ENCODE measurements at places on chromosomes 2 and 18.
A peak's percentile ranks its signal among the peaks of the same experiment; 100 is the strongest.

DNA sequence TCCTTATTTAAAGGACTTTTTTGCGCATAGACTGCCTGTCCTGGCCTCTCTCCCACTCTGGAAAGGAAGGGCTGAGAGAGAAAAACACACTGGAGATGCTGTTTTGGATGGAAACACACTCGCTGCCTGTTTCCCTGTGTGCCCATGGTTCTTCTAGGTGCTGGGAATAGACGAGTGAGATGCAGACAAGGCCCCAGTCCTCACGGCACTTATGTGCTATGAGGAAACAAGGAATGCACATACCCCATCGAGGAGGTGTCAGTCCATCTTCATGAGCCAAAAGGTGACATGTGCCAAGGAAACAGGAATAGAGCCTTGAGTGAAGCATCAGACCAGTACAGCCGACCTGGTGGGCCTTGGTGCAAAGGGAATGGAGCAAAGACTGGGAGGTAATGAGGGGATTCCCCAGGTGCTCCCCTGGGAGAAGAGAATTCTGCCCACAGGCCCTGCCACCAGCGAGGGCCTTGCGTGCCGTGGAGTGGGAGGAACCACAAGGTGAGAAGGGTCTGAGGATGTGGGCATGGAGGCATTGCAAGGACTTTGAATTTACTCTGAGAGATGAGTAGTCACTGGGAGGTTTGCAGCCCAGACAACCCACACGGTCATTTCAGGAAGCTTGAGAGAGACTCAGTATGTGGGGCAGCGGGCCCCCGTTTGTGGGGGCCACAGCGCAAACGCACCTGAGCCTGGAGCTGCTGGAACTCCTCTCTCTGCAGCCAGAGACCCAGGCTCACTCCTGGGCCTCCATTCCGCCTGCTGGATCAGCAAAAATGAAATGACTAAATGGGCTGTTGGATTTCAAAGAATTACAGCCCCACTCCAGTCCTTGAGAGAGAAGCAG is 197.5 kb upstream of the COPS8 start:
- DNase-seq: no peak

GRCh38 chr2:170930991-170931266 is 1.9 kb downstream of the GORASP2 start:
- DNase-seq: no peak

DNA sequence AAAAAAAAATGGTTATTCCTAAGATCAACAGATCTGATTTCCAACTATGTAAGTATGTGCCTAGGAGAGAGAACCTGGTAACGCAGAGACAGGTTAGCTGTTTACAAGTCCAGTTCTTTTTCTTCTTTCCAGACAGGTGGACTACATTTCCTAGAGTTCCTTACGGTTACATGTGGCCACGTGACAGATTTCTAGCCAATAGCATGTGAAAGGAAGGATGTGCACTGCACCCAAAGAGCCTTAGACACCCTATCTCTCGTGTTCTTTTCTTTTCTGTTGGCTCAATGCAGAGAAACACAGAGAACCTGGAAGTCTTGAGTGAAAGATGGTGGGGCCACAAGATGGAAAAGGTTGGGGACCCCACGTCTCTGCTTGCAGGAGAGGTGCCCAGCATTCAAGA is 375.9 kb downstream of the TNS1 start:
- no peak for DNase-seq

GRCh38 chr2:241939541-241939940 is 70.0 kb downstream of the RTP5 start:
- DNase-seq: no peak

GRCh38 chr2:50535256-50535655 is 496.7 kb downstream of the NRXN1 start:
- no peak for DNase-seq

DNA sequence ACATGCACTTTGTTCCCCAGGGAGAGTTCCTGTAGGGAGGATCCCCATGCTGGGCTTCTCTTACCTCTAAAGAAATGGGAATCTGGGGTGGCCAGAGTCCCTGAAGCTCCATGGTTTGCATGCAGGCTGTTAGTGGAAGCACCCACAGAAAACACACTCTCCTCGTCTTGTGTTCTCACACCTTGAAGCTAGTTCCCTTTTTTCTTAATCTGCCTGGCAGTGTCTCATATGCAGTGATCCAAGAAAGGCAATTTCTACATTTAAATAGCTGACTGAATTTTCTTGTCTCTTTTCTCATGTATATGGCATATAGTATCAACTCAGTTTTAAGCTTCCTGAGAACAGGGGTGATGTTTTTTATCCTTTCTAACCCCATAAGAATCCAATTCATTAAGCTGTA is 65.0 kb downstream of the LINC00305 start:
- DNase-seq: no peak

DNA sequence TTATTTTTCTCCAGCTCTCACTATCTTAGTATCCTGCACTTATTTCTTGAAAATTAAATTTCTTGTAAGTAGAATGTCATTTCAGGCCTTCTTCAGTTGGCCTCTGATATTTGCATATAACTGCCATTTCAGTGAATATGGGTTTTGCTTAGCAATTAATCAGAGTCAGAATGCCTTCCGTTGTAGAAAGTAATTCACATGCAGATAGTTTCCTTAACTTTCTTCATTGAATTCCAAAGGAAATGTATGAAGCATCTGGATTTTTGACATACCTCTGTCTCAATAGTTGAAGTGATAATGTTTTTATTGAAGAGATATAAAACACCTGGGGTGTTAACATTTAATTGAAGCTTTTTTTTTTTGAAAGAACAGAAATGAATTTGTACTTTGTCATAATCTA is 914.1 kb upstream of the NXPH2 start:
- no peak for DNase-seq

DNA sequence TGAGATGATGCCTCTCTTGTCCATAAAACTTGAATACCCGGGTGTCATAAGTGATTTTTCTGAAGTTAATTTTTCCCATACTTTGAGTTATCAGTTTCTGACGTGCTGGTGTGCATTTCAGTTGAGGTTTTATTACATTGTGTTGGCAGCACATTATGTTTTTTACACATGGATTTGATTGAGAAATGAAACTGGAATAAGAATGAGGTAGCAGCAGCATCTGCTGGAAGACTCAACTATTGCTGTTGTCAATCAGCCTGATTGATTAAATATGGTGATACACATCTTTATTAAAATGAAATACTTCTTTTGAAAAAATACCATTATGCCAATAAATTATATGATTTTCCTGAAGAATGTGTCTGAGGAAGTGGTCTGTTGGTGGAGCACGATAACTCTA is 60.5 kb downstream of the INSIG2 start:
- no peak for DNase-seq

GRCh38 chr2:147013696-147014392 is 831.0 kb upstream of the ACVR2A start:
- no peak for DNase-seq

GRCh38 chr2:226002438-226002837 is 602.9 kb downstream of the NYAP2 start:
- DNase-seq: no peak

DNA sequence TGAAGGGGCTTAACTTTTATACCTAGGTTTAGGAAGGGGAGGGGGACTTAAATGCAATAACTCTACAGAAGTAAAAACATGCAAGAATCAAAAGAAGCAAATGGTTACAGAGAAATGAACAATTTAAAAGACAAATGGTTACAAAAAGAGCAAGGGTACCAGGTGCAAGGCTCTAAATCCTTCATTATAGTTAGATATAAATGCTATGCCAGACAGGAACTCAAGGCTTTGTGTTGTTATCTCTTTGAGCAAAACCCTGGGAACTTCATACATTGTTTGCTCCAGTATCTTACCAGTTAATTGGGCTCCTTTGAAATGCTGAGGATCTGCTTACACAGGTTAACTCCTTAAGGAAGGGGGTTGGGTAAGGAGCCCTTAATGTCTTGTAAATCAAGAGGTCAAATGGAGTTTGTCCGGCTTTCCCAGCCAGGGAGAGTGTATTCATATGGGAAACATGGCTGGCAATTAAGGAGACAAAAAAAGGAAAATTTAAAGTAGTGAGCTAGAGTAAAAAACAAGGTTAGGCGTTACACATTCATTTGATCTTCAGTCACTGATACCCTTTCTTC is 347.5 kb downstream of the CELF4 start:
- DNase-seq: no peak

DNA sequence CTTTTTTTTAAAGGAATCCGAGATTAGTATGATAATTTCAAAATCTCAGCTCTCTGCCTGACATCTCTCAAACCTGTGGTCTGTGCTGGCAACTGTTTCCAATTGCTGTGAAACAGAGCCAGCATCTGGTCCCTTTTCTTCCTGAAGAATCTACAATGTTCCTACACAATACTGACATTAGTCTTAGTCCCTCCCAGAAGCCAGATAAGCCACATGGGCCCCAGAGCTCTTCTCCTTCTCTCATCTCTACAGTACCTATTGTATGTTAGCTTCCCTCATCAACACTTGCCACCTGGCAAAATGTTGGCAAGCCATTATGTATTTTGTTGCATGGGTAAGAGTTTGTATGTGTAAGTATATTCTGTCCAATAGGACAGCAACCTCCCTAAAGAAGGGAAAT is 62.9 kb upstream of the CDKL4 start:
- DNase-seq: no peak

DNA sequence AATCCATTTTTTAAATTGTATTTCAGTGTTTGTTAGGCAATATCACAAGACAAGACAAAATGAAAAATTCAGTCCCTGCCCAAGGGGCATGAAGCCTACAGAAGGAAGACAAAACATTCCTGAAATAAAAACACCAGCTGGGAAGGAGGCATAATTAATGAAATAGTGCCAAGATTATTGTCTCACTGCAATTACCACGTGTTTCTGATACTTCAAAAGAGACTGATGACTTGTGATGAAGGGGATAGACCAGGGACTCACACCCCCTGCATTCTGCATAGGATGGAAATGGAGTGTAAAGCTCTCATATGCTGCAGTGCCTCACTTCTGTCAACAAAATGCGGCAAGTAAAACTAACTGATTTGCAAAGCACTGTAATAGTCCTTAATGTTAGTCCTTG is 178.1 kb downstream of the BARD1 start:
- DNase-seq: no peak

DNA sequence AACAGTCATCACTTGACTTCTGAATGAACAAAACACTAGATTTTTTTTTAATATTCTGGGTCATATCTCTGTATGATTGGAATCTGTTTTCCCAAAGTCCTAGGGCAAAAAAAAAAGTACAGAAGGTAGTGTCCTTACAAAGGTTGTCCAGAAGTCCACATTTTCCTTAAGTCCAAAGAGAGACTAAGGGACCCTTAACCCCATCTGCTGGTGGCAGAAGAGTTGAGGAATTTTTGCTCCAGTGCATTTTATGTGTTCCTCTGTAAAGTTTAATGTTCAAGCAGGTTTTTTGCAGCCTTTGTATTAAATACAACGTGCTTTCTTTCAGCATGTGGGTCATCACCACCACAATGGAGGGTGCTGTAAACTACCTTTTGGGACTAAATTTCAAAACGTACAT is 215.9 kb downstream of the SP3 start:
- no peak for DNase-seq

GRCh38 chr2:187982668-187983067 is 309.0 kb upstream of the GULP1 start:
- no peak for DNase-seq

DNA sequence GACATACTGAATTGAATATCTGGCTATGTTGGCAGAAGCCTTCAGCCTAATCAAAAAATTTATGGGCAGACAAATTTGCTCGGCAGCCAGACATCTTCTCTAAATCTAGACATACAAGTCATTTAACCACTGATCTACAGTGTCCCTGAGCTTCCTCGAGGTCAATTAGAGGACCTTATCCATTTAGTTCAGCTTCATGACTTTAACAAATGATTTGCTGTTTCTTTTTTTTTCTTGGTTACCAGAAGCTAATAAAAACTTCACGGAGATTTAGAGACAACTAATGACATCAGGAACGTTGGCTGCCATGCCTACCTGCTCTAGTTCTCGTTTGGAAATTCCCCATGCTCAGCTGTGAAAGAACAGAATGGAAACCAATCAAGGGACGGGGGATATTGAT is 223.8 kb downstream of the BCL2 start:
- no peak for DNase-seq

DNA sequence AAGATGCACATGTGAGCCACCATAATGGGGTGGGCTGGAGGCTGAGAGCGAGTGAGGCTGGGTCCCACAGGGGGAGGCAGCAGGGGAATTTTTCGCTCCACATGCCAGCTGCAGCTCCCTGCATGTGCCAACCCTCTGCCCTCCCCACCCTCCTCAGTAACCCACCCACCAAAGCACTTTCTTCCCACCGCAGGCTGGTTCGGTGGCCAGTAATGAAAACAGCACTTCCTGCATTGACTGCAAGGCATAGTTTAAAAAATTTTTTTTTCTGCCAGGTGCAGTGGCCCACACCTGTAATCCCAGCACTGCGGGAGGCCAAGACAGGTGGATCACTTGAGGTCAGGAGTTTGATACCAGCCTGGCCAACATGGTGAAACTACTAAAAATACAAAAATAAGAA is 147.5 kb upstream of the TTC39C start:
- DNase-seq: no peak

- DNase-seq: peak; percentile 38
These were observed 37.6 kb upstream of the MGAT4A start for GRCh38 chr2:98768384-98769113.

DNA sequence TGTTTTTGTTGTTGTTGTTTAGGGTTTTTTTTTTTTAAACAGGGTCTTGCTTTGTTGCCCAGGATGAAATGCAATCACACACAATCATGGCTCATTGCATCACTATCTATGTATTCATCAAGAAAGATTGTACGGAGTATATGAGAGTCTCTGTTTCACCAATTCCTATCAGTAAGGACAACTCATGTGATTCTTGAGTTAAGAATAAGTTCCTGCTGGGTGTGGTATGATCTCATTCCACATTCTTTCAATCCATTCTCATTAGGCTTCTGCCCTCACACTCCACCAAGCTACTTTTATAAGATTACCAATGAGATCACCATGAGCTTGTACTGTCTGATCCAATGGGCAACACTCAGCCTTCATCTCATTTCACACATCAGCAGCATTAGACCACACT is 9.1 kb upstream of the AP1S3 start:
- DNase-seq: no peak

DNA sequence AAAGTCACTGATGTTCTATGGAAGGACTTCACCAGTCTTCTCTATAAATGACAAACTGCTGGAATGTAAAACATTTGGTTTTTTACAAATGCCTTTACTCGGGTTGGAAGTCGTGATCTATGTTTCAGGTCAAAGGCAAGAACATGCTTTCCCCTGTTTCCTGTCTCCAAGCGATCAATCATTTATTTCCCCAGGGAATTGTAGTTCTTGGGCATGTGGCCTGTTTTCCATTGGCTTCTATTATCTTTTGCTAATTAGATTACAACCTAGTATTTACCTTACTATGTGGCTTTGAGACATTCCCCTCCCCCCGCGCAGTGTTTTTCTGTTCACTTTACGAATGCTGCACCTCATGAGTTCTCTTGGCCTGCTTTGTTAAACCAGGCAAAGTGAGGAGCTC is 684.2 kb downstream of the EPHA4 start:
- no peak for DNase-seq

- DNase-seq: no peak
These were observed 342.7 kb upstream of the CHAC2 start for GRCh38 chr2:53424902-53425301.

- no peak for DNase-seq
These were observed 90.1 kb upstream of the NOL4 start for GRCh38 chr18:34314847-34315246.

GRCh38 chr2:173053043-173053699 is 22.5 kb upstream of the MAP3K20 start:
- DNase-seq: no peak
